ENCODE measurements at places on chromosomes 11 and 22.
A peak's percentile ranks its signal among the peaks of the same experiment; 100 is the strongest.

DNA sequence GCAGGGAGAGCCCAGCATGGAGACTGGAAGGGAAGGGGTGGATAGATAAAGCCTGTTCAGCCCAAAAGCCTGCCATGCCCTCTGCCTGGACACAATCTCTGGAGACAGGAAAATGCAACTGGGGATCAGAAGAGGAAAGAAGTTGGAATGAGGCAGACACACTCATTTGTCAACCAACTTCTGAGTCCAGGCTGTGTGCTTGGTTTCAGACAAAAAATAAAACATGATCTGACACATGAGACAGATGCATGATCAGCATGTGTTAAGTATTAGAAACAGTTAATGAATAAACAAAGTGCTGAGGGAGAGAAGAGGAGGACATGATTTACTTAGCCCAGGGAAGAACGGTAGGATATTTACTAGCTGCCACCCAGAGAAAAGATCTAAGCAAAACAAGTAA, 839 bp downstream of the LRRN4CL start:
- no peak for DNase-seq

DNA sequence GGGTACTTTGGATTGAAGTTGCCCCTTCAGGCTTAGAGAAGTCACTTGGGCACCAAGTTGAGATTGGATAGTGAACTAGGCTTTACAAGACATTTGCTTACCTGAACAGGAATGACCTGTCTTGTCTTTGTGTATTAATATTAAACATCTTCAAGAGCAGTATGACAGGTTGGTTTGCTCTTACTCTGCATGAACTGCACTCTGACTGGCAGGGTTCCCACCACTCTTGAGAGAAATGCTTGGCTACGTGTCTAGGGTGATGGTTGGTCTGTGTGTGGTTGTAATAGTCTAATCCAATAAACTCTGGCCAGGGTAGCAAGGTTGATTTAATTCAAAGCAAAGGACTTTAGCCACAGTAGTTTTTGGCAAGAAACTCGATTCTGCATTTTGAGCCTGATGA, 20.1 kb upstream of the SPTBN2 start:
- DNase-seq: no peak

- no peak for DNase-seq
Measured at GRCh38 chr22:40547729-40548143, 88.8 kb downstream of the MRTFA start.

GRCh38 chr22:39684702-39685281, 114.2 kb downstream of the CACNA1I start:
- no peak for DNase-seq

DNA sequence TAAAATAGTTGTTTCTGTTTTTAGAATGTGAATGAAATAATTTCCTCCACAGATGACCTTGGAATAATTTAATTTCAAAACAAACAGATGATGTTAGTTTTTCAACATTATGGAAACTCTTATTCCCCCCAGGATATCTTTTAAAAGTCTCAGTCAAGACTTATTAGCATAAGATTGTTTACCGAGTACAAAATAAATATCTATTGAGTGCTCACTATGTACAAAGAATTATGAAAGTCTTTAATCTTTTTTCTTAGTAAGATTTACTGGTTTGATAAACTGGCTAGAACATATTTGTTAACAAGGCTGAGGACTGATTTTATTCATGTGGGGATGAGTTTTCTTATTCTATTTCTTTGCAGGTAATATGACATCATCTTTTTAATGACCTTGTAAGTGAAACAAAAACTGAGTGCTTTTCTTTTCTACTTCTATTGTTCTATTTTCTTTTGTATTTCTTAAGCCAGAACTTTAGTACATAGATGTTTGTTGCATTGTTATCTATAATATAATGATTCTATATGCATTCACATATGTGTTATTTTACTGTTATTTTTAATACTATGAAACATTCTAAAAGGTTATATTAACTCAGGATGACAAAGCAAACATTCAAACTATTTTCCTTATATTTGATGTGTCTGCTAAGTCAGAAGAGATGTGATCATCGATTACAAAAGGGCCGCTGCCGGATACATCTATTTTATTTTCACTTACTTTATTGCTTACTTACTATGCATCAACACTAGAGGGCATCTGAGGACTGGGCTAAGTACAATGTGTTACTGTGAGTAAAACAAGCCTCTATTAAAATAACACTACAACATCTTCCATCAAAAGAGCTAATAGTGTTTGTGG, 111.0 kb upstream of the ARHGAP42 start:
- no peak for DNase-seq

DNA sequence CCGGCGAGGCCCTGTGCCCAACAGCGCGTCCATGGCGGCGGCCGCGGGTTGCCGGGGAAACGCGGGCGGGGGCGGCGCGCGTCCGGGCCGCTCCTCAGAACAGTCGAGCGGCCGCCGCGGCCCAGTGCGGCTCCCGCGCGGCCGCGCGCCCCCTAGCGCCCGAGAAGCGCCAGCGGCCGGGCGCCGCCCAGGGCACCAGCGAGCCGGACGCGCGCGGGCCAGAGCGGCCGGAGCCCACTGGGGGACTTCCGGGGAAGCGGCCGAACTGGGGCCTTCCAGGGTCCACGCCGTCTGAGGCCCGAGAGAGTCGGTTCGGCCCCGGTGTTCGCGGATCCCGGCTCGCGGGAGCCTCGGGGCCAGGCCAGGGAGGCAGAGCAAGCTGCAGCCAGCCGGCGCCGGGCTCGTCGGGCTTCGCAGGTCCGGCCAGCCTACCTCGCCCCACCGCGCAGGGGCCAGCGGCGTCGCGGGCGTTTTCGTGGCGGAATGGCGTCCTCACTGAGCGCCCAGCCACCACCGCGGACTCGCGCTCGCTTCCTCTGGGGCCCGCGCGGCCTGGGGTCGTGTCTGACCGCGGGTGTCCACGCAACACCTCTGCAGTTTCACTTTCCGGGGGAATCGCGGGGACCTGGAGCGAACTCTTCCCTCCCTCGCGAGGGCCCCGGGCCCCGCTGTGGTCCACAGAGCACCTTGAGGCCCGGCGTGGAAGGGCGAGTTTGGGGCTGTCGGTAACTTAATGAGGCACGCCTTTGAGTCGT, at the start of gene DENND6B:
TSS of gene DENND6B (minus strand) at position 57 of the 755 bp plus-strand sequence. CDS start at position 33, 24 bp downstream.
- peak; percentile 54 for DNase-seq

GRCh38 chr22:48496987-48497650, 1330.6 kb downstream of the BRD1 start:
- DNase-seq: no peak

GRCh38 chr11:75822541-75822940, 7.5 kb downstream of the UVRAG start:
- DNase-seq: no peak

- no peak for DNase-seq
Measured at GRCh38 chr11:8003187-8003586, 16.1 kb downstream of the EIF3F start.

- DNase-seq: no peak
Measured at GRCh38 chr11:44988111-44988510, 37.4 kb upstream of the TP53I11 start.

GRCh38 chr22:38567531-38568285, 2.3 kb downstream of the DMC1 start:
- DNase-seq: no peak

DNA sequence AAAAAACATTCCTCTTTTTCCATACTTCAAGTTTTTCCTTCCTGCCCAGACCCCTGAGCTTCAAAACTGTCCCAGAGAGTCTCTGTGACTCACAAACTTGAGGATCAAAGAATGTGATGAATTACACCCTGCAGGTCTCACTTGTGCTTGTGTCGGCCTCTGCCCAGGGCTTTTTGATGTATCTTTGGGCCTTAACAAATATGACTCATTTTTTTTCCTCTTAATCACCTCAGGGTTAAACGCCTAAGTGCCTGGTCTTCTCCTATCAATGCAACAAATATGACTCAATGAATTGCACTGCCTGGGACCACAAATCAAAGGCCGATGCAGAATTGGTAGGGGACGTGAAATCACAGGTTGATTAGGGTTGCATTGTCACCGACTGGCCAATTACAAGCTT, 267.7 kb downstream of the LARGE1 start:
- DNase-seq: no peak

GRCh38 chr11:16773981-16774935, 35.8 kb downstream of the C11orf58 start:
- no peak for DNase-seq

- DNase-seq: no peak
Measured at GRCh38 chr22:49209452-49210195, 618.0 kb downstream of the BRD1 start.

DNA sequence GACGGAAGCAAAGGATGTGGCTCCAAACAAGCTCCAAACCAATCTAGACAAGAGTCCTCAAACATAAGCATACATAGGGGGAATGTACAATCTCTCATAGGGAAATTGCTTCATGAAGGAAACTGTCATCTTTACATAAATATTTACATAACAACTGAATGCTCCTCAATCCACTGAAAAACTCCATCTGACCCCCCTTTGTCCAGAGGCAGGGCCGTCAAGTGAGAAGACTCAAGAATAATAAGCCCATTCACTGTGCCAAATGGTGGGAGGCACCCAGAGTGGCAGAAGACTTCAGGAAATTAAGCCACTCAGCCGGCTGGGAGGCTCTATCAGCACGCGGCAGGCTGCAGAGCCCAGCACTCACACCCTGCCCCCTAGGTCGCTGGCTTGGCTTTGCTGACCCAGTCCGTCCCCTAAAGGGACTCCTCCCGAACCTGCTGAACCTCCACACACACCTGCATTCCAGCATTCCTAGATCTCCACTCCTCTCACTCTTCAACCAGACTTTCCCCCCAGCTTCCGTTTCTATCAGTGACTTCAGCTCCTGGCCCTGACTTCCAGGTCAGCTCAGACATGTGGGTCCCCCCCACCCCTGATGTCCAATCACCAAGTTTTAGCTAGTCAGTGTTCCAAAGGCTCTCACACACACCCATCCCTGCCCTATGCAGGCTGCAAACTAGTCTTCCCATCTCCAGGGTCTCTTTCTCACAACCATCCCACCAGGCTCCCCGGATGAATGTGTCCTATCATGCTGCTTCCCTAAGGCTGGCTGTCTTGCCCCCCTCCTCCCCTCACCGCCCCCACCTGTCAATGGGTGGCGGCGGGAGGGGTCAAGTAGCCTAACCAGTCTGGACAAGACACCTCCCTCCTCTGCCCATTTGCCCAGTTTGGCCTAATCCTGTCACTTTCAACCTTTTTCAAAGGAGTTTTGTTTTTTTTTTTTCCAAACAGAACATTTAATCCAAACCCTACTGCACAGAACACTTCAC, 11.3 kb downstream of the VPS37C start:
- DNase-seq: no peak

DNA sequence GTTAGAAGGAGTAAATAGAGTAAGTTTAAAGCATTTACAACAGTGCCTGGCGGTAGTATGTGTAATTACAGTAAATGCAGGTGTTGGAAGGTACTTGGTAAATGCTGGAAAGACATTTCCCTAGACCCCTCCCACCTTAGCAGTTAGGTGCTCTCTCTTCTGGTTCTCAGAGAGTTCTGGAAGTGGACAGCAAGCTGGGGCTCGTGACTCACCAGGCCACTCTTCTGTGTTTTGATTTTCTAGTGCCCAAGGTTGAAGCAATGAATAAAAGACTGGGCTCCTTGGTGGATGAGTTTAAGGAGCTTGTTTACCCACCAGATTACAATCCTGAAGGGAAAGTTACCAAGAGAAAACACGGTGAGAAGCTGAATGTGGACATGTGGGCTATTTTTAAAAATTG, 27.6 kb downstream of the SNU13 start:
- DNase-seq: no peak

DNA sequence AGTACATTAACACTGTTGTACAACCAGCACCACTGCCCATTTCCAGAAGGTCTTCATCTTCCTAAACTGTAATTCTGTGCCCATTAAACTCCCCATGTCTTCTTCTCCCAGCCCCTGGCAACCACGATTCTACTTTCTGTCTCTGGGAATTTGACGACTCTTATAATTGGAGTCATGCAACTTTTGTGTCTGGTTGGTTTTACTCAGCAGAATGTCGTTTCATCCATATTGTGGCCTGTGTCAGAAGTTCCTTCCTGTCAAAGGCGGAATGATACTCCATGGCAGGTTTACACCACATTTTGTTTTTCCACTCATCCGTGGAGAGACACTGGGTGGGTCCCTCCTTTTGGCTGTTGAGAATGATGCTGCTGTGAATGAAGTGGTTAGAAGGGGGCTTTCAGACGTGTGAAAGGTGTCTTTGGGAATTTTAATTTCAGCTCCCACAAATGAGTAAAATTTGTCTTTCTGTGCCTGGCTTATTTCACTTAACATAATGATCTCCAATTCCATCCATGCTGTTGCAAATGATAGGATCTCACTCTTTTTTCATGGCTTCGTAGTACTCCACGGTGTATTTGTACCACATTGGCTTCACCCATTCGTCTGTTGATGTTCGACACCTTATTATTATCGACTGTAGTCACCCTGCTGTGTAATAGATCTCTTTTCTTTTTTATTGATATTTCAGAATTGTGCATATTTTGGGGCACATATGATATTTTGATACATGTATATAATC, 86.1 kb upstream of the SEPTIN5 start:
- no peak for DNase-seq

DNA sequence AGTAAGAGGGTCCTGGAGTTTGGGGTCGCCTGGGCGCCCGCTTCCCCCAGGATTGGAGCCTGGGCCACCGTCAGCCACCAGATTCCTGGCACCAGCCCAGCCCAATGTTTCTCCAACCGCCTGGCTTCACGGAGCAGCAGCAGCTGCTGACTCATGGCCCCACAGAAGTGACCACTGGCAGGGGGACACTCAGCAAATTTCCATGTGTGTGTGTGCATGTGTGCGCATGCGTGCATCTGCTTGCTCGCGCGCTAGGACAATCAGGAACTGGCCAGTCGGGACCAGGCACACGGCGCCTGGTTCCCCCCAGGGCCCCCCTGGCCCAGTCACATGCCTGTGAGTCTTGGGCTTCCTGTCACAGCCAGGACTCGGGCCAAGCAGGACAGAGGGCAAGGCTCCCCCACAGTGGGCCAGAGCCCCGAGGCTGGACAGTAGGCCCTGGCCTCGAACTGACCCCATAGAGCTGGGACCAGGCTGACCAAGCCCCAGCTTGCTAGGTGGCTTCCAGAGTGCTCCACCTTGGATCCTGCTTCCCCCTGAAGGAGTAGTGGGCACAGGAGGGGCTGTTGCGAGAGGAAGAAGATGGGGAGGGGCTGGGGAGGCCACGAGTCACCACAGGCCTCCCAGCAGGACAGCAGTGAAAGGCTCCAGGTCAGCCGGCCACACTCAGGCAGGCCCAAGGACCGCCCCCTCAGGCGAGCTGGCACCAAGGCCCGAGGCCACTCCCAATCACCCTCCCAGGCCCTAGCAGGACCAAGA, 3.2 kb downstream of the CTSD start:
- no peak for DNase-seq

DNA sequence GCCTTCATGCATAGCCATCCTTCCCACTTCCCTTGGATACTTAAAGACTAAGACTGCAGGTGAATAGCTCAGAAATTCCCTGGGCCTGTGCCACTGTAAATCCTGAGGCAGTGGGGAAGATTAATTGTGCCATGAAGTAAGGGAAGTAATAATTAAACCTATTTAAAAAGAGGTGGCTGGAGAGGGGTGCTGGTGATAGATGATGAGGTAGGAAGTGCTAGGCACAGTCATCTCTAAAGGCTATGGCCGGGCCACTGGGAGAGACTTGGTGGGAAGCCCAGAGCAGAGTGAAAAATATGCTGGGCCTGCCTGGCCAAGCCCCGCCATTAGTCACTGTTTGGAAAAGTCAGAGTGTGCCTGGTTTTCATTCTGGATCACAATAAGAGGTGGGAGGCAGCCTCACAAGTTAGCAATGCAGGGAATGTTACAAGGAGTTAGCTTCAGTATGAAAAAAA, 197.2 kb upstream of the PITPNB start:
- DNase-seq: no peak
